T-cell (primary cell): ENCODE measurements at places on chromosomes 1 and 21. TPM values are rescaled to one million over a fixed set of nuclear protein-coding genes. Genes with fewer than 3 reads are reported as not detected.
A peak's percentile ranks its signal among the peaks of the same experiment; 100 is the strongest.

Gene ATP5IF1
- total RNA-seq: 74.4 TPM

Gene URB2
- 13.7 TPM for total RNA-seq

Gene OLIG2
- not detected for total RNA-seq

Gene PMF1
- total RNA-seq: 54.7 TPM

Gene PODN
- total RNA-seq: 0.22 TPM

GRCh38 chr1:198686069-198686728, 47.4 kb downstream of the PTPRC start:
- no peak for DNase-seq

DNA sequence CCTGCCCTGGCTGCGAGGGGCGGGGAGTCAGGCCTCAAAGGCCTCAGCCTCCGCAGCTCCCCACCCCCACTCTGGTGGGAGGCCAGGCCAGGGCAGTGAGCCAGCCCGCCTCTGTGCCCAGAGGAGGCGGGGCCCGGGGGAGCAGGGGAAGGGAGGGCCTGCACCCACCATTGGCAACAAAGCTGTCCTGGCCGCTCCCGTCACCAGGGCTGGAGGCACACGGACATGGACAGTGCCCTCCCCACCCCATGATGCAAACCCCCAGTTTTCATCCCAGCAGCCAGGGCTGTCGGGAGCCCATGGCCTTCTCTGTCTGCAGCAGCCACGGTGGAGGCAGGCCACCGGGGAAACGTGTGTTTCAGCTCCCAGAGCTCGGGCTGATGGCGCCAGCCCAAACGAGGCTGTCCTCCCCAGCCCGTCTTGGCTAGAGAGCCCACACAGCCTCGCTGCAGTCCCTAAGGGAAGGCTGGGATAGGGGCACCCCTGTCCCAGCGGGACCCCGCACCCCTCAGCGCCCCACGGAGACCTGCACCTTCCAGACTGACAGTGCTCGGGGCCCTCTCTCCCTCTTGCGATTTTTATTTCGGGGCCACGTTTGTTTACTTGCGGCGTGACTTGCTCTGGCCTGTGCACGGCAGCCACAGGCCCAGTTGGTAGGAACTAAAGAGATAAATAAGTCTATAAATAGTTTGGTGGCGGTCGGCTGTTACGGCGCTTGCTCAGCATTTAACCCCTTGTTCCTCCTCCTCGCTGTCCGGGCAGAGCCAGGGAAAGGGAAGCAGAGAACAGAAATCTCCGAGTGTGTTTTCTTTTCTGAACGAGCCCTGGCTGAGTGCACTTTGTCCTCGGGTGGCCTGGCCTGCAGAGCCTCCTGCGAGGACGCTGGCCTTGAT, 101.8 kb downstream of the PRDM16 start:
- DNase-seq: no peak

GRCh38 chr1:93739472-93739871, 57.8 kb upstream of the BCAR3 start:
- no peak for DNase-seq

DNA sequence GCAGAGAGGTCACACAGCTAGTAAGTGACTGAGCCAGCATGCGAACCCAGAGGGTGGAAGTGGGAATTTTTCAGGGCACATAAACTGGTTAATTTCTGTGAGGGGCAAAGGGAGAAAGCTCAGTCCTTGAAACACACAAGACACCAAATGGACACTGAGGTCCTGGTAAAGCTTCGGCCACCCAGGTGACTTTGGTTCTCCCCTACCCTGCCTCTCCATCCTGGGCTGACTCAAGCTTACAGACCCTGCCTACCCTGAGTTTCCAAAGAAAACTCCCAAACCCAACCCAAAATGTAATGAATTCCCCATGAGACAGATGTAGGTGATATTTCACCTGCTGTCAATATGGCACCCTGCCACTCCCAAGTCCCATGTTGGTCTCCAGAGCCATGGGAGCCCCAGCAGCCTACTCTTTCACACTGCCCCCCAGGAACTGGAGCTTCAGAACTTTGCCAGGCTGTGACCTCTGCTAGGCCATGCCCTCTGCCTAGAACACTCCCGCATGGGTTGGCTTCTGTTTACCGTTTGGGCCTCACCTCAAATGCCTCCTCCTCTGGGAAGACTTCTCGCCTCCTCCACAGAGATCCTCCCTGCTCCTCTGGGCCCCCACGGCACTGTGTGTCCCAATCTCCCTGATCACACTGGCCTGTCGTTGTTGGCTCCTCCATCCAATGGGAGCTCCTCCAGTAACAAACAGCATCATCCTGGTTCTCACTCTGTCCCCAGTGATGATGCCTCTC, 3.7 kb upstream of the LRP8 start:
- no peak for DNase-seq

- peak; percentile 16 for DNase-seq
These were observed 676 bp downstream of the MORC3 start for GRCh38 chr21:36320421-36321324.

DNA sequence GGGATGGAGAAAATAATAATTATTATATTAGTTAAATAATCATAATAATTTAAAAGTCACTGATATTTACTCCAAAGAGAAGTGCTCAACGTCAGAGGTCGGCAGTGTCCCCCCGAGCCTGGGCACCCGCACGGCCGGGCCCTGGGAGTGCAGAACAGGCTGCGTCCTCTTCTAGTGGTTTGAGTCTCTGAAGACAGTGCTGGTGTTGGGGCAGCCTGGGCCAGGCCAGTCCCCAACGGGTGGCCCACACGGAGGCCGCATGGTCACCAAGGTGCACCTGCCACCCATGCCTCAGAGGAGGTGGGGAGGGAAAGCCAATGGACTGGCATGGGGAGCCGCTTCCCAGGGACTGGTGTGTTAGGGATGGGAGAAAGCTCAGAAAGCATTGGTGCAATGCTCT, 27.3 kb downstream of the WNT9A start:
- DNase-seq: no peak

DNA sequence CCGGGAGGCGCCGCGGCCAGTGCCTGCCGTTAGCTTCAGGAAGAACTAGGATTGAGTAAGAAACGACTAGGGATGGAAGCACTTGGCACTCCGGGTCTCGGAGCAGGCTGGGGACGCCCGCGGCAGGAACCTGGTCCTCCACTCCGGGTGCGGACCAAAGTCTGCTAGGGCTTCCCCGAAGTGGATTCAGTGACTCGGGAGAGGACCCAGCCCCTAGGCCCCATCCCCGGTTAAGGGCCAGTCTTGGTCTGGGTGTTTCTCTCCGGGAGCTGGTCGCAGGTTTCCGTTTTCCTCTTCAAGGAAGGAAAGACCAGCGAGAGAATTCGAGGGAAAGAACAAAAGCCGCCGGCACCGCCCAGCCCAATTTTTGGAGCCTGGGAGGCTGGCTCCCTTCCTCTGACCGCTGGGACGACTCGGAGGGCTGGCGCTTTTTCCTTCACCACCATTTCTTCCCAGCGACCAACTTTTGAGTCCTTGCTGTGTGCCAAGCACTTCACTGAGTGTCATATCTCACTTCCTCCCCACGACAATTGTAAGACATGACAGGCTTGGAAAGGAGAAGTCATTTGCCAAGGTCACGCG, 16.8 kb upstream of the STMN1 start:
- no peak for DNase-seq

GRCh38 chr1:226627924-226628611, 79.5 kb downstream of the STUM start:
- no peak for DNase-seq

GRCh38 chr1:182651339-182651724, 33.1 kb downstream of the RGS8 start:
- DNase-seq: no peak

DNA sequence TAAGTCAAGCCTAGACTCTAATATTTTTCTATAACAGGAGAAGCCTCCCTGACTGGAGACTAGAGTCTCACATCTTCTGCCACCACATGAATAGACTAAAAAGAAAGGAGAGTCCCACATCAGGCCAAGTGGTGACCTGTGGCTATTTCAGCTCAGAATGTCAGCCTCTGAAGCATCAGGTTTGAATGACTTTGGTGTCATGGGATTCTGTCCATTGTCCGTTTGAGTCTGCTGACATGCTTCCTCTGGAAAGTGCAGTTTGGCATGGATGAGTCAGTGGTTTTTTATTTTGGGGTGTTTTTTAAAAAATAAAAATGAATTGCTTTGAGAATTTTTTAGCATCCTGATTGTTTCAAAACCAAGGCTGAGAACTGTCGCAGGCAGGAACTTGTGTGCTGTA, 19.5 kb downstream of the DYRK3 start:
- no peak for DNase-seq

GRCh38 chr1:229696385-229696784, 70.3 kb downstream of the URB2 start:
- DNase-seq: no peak

DNA sequence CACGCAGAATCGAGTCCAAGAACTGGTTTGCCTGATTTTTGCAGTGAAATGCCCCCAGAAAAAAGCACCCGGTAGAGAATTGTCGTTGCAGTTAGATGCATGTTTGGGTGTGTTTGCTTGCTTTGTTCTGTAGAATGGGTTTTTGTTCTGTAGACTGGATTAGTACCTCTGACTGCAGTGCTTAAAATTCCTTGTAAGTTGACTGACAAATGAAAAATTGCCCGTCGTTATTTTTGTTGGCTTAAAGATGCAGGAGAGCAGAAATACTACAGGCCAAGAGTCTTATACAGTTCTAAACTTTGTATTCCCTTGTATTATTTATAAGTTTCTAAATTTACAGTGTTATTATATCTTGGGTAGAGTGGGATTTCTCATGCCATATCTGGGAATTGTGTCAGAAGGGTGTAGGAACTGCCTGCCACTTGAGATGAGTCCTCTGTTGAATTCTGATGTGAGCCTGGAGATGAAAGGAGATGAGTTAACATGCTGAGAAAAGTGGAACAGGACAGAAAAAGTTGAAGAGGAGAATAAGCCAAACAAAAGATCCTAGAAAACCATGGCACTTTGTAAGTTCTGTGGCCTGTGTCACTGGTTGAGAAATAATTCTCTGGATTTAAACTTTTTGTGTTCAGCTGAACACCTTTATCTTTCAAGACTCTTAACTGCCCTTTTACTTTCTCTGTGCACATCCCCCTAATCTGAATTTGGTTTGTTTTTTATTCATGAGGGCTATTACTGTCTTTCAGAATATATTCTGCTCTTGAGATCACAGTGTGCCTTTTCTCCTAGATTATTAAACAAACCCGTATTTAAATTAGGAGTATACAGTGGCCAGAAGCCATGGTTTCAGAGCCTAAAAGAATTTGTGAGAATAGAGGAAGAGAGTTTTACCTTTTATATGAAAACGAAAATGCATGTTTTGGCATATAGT, 1.4 kb downstream of the DESI2 start:
- no peak for DNase-seq

- no peak for DNase-seq
These were observed 22.0 kb downstream of the PRKCZ start for GRCh38 chr1:2072109-2072806.

- DNase-seq: no peak
These were observed 738.4 kb downstream of the USP25 start for GRCh38 chr21:16468184-16468583.

DNA sequence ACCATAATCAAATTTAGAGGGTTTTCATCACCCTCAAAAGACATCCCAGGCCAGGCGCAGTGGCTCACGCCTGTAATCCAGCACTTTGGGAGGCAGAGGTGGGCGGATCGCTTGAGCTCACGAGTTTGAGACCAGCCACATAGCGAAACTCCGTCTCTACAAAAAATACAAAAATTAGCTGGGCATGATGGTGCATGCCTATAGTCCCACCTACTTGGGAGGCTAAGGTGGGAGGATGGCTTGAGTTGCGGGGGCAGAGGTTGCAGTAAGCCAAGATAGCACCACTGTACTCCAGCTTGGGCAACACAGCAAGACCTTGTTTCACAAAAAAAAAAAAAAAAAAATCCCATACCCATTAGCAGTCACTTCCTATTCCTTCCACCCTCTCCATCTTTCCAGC, 33.5 kb upstream of the BATF3 start:
- DNase-seq: no peak

- no peak for DNase-seq
These were observed 1121.7 kb upstream of the PRMT6 start for GRCh38 chr1:105934806-105935205.

DNA sequence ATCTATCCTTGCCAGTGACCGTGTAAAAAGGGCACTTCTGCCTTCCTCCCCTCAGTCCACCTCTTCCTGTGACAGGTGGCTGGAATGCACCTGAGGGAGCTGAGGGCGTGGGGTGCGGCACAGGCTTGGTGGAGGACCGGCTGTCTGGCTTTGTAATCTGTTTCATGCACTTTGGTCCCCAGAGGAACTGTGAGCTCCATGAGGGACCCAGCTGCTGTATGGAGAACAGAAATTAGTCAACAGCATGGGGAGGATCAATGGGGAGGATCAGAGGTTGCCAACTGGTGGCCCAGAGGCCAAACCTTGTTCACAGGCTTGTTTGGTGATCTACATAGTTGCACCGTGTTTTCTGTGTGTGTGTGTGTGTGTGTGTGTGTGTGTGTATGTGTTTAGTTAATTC, 19.0 kb upstream of the LUZP1 start:
- DNase-seq: no peak

DNA sequence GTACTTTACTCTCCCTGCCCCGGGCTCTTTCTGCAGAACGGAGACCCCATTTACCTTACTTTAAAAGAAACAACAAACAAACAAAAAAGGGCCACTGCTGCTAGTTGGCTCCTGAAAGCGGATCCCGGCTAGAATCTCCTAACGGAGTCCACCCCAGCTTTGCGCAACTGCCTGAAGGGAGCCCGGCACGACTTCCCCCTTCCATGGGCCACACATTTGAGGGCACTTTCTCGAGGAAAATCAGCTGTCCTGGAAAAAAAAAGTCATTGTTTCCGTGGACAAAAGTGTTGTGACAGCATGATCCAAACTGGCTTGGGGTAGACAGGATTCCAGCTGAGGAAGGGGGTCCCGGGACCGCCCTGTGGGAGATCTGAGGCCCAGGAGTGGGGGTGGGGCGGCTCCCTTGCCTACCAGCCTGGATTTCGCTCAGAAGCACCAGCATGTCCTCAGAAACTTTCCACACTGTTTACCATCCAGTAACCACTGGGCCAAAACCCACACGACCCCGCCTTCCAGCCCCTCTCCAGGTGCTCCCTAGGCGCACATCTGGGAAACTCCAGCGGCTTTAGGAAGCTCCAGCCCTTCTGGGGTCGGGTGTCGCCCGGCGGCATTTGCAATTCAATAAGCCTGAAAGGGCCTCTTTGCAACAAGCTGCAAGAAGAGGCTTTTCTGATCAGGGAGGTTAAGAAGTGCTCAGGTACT, 4.8 kb downstream of the RIPK4 start:
- no peak for DNase-seq

DNA sequence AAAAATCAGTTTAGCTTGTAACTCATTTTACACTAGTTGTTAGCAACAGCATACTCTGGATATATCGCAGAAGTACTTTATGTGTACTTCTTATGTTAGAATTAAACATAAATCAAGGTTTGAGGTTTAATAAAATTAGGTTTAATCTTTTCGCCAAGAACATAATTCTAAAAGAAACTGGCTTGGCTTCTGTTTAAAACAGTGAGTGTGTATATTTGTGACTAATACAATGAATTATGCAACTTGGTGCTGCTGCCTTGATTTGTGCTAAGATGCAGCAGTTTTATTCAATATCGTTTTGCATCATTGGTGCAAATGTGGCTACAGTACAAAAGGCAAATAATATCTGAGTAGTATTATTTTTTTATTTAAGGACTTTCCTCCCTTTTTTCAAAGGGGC, 44.8 kb downstream of the USP25 start:
- DNase-seq: no peak

GRCh38 chr1:82145656-82146055, 344.9 kb downstream of the ADGRL2 start:
- DNase-seq: no peak
